ENCODE measurements at places on chromosomes 6 and 20.

- DNase-seq = no peak
These were observed 410.8 kb upstream of the PLCB4 start for GRCh38 chr20:8658103-8658502.

- no peak for DNase-seq
These were observed 185.3 kb downstream of the PKHD1 start for GRCh38 chr6:51901766-51902764.

- no peak for DNase-seq
These were observed 45.9 kb downstream of the UBE3D start for GRCh38 chr6:83019741-83020140.

GRCh38 chr6:107114213-107114925 lies 946 bp downstream of the BEND3 start:
- DNase-seq = no peak

- no peak for DNase-seq
These were observed 34.1 kb downstream of the TRMT11 start for GRCh38 chr6:126020305-126021050.

DNA sequence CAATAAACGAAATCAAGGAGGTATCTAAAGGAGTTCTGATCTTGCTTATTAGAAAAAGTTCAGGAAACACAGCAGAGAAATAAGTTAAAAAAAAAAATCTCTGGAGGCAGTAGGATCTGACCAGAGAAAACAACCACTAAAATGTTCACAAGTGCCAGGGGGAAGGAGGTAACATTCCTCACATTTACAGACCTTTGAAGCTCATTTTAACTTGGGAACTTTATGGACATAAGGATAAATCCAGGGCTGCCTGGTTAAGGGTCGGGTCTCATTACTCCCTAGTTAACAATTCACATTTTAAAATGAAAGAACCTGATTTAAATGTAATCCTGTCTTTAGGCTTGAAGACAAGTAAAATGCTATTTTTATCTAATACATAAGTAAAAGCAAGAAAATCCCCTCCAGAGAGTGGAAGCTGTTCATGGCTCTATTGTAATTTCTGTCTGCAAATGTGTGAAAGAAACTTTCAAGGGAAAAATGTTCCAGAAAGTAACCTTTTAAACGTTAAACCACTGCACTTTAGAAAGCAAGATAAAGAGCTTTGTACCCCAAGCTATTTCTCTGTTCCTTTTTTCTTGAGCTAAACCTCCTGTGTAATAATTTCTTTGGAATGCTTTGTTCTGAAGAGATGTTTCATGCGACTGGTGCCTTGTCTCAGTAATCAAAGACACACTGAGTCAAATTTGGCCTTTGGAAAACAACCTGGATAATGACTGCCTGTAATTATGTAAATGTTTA lies 38.2 kb downstream of the MYLIP start:
- no peak for DNase-seq

DNA sequence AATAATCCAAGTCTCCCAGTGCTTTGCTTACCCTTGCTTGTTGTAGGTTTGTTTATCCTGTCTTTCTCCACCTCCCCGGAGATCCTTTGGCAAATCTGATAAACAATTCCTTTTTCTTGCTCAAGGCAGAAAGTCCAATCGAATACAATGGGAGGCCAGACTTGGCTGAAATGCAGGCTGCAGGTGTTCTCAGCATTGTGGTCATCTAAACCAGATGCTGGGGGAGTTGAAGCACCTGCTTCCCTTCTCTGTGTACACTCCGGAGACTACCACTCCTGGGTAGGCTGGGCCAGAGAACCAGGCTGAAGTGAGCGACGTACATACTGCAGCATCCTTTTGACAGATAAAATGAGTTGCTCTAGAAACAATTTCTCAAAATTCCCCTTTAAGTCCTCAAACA lies 82.6 kb upstream of the PREP start:
- DNase-seq = no peak

DNA sequence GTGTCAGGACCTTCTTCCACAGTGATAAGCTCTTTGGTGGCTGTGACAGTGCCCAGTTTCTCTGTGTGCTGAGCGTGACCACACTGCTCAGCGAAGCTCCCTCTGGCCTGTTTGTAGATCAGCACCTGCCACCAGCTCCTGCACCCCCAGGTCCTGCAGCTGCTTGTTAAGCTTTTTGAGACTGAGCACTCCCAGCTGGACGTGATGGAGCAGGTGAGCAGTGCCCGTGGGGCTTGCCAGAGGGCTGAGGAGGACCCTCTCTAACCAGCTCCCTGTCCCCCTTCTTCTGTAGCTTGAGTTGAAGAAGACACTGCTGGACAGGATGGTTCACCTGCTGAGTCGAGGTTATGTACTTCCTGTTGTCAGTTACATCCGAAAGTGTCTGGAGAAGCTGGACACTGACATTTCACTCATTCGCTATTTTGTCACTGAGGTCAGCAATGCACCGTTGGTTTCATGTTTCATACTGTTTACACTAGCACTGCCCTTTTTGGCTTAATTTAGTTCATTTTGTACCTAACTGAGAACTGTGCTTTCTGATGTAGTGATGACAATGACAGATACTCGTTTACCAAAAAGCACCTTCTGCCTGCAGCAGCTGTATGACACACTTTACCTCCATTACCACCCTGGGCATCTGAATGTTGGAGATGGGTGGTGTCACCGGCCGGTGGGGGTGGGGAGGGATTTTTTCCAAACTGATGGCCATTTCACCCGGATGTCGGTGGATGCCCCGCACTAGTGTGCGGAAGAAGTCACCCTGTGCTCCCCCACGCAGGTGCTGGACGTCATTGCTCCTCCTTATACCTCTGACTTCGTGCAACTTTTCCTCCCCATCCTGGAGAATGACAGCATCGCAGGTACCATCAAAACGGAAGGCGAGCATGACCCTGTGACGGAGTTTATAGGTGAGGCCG lies 12.5 kb downstream of the NELFCD start:
- no peak for DNase-seq

GRCh38 chr20:17618673-17619013 lies 48.8 kb downstream of the DSTN start:
- no peak for DNase-seq

DNA sequence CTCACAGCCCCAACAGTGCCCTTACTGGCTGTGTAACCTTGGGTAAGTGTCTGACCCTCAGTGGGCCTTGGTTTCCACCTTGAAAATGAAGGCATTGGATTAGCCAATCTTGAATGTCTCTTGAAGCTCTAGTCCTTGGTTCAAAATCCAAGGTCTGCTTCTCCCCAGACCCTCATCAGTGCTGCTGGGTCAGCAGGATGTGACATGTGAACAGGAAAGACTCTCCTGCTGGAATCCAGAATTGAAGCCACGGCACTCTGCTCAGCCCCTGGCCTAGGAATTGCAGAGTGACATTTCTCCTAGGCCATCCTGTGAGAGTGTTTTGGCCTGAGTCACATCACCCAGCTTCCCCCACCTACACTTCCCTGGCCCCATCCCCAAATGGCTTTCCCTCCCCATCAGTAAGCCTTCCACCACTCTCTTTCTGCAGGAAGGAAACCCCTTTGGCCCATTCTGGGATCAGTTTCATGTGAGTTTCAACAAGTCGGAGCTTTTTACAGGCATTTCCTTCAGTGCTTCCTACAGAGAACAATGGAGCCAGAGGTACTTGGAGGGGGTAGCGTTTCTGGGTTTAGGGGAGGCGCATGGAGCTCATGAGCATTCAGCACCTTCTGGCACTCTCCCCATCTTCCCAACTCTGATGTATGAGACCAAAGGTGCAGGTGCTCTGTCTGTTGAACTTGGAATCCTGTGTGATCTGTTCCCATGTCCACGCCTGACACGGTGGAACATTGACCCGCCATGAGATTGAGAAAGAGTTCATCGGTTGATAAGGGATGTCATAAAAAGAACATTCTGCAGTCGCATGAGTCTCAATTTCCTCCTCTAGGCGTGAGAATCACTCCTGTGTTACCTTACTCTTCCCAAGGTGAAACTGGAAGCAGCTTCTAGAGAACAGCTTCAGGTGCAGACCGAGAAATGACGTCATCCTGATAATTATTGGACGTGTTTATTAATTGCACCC lies 8.8 kb downstream of the POFUT1 start:
- no peak for DNase-seq

GRCh38 chr6:117870486-117871242 lies 36.4 kb upstream of the SLC35F1 start:
- no peak for DNase-seq

GRCh38 chr6:151303231-151303630 lies 63.5 kb downstream of the AKAP12 start:
- DNase-seq = no peak

DNA sequence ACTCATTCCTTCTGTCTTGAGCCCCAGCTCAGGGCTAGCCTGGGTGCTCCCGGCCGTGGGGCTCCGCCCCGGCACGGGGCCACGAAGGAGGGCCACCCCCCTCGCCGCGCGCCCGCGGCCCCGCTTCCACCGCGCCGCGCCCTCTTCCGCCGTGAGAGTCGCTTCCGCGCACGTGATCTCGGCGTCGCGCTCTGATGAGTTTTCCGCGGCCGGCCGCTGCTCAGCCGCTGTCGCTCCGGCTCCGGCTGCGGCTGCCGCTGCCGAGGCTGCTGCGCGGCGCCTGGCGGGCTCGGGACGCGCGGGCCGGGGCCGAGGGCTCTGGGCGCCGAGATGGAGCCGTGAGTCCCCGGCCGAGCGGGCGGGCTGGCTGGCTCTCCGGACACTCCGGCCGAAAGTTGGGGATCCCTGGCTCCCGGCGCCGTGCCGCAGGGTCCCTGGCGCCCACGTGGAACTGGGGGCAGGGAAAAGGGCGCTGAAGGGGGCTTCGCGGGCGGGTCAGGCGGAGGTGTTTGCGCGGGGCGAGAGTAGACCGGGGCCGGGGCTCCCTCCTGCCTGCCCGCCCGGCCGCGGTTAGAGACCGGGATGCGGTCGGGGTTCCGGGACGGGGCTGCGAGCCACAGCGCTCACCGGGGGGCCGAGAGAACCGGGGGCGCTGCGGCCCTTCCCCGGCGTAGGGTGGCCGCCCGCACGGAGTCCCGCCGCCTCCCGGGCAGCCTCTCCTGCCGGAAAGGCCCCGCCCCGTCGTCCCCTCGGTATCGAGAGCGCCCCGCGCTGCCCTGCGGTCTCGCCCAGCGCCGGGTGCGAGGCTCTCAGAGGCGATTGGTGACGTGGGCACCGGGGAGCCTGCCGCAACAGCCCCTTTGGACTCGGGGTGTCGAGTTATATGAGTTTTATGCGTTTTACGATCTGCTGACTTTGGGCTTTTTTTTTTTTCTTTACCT lies at the start of gene TMEM181:
TSS of gene TMEM181 (plus strand) at position 197 of the 941 bp plus-strand sequence. CDS start at position 331, 134 bp downstream.
- peak; percentile 51 for DNase-seq

GRCh38 chr6:142381845-142382378 lies 80.1 kb downstream of the ADGRG6 start:
- no peak for DNase-seq

All from GM12864 (cell line).